Aorta (tissue), 5 donors: ENCODE measurements at places on chromosomes 4 and X.

DNA sequence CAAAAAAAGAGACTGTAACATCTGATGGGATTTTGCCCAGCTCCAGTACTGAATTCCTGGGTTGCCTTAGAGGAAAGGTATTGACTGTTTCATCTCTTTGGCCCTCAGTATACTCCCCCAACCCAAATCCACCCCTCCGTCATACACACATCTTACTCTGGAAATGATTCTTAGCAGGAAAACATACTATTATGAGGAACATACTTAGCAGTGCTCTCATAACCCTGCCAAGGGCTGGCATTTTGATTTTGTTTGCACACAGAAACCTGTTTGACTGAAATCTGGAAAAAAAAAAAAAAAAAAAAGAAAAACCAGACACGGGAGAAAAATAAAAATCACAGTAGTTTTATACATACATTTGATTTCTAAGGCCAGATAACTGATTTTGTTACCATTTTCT is 19.4 kb upstream of the AR start:
- DNase-seq: no peak

DNA sequence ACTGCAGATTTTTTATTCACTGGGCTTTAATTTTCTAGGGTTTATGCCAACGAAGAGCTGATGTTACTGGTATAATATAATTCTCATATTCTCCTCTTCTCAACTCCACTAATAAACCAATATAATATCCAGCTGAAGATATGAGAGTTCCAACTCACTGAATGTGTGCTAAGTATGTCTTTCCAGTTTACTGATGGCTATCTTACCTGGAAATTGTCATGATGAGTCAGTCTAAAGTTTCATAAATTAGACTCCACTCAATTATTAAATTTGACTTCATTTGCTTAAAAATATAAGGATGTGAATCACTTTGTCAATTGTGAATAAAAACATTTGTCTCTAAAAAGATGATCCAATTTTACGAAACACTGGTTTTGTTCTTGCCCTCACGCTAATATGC is 28.4 kb downstream of the STBD1 start:
- no peak for DNase-seq

DNA sequence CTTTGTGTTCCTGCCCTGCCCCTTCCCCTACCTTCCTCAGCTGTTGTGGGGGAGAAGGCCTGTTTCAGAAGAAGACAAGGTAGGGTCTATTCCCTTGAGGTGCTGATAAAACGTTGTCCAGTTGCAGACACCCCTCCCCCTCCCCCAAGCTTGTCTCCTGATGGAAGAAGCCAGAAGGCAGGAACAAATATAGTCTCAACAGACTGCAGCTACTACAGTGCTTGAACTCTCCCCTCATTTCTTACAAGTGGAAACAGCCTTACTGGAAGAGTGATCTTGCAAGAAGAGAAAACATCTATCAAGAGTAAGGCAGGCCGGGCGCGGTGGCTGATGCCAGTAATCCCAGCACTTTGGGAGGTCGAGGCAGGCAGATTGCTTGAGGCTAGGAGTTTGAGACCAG is 11.0 kb upstream of the MAP7D3 start:
- no peak for DNase-seq

DNA sequence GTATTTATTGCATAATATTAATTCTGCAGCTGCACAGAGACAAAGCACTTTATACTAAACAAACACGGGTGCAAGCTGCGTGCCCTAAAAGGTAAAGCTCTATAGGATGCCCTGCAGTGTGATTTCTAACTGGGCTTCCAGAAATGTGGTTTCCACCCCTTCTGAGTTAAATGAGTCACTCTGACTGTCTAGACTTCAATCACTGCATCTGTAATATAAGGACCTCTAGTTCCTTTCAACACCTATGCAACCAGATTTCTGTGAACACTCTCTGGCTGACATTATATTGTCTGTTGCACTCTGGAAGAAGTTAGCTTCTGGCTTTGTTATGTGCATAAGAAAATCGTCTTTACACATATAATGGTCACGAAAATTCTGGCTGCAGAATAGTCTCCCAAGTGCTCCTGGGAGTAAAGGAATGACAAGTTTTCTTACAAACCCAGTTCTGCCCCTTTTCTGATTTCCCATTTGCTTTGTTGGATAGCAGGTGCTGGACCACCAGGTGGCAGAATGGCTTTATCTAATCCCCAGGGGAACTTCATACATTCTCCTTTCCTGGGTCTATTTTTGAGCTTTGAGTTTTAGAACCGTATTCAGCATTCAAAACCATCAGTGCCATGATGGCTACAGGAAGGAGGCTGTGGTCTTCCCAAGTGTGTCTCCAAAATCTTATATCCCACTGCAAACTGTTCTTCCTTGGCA is 842.2 kb downstream of the STIM2 start:
- DNase-seq: no peak

DNA sequence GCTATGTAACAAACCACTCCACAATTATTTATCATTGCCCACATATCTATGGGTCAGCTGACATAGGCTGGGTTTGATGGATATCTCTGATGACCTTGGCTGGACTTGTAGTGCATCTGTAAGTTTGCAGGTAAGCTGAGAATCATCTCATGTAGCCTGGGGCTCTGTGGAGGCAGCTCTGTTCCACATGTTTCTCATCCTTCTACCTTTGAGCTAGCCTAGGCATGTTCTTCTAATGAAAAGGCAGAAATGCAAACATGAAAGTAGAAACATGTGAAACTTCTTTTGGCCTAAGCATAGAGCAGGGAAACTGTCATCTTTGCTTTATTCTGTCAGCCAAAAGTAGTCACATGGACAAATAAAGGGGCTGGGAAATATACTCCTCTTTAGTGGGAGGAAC is 18.2 kb downstream of the MRPL1 start:
- DNase-seq: no peak

GRCh38 chr4:67954890-67955289 is 8.4 kb downstream of the TMPRSS11A start:
- DNase-seq: no peak

- no peak for DNase-seq
Observed at GRCh38 chr4:95045429-95045828, 287.7 kb downstream of the BMPR1B start.

DNA sequence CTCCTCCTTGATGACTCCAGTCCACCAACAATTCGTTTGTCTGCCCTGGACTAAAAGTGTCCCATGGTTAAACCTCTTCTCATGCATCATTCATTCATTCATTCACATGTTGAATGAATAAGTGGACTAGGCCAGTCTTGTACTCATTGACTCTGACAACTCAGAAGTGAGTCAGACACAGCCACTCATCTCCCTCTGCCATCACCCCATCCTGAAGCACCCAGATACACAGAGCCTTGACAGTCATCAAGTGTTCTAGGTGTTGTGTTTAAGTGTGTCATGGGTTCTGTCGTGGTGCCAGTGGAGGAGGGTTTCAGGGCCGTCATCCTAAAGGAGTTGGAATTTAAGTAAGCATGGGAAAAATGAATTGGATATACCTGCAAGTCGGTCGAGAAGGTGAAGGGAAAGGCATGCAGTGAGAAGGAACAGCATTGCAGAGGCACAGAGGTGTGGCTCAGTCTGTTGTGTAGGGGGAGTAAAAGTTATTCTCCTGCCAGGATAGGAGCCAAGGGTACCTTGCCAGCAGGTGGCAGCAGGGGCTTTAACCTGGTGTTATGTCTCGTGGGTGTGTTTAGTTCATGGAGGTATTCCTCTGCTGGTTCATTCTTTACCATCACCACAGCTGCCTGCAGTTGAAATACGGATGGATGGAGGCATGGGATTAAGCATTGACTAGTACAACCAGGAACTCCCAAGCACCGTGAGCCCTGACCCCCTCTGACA is 18.3 kb downstream of the MAGED2 start:
- no peak for DNase-seq

- no peak for DNase-seq
Observed at GRCh38 chrX:72240976-72241375, 2.1 kb upstream of the ERCC6L start.

- no peak for DNase-seq
Observed at GRCh38 chrX:7316280-7316679, 168.3 kb upstream of the PUDP start.

DNA sequence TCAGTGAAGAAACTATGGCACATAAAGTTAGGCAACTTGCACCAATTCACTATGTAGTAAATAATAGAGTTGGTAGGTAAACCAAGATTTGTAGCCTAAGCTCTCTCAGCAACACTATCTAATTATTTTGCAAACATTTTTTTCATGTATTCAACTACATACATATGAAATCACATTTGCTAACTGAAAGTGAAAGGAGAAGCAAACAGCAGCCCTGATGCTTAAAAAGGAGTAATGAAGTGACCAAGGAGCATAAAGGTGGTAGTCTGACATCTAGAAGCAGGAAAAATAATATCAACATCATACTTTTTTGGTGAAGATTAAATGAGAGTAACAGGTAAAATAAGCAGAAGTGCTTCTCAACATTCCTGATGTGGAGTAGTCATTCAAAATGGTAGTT is 603.7 kb downstream of the GRXCR1 start:
- no peak for DNase-seq

- DNase-seq: no peak
Observed at GRCh38 chr4:158837527-158838141, 68.8 kb downstream of the FNIP2 start.
